Daoy (cell line): ENCODE measurements at places on chromosomes 3 and 15.

DNA sequence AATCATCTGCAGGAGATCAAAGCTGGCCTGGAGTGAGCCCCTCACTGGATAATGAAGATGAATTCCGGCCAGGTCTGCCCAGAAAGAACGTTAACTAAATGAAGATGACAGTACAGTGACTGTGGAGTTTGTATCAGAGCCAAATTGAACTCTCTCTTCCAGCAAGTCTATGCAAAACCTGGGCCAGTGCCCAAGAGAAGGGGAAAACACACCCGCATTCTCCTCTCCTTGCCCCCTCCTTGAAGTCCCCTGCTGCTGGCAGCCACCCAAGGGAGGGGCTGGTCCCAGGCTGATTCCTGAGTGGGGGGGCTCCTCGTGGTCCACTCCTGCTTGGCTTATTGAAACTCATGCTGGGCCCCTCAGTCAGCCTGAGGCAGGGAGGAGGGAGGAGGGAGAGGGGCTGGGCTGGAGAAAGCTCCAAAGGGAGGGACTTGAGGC, 155.7 kb downstream of the RAB11A start:
- DNase-seq = peak; percentile 27

- no peak for DNase-seq
Measured at GRCh38 chr15:98909968-98910885, 97.4 kb downstream of the PGPEP1L start.

DNA sequence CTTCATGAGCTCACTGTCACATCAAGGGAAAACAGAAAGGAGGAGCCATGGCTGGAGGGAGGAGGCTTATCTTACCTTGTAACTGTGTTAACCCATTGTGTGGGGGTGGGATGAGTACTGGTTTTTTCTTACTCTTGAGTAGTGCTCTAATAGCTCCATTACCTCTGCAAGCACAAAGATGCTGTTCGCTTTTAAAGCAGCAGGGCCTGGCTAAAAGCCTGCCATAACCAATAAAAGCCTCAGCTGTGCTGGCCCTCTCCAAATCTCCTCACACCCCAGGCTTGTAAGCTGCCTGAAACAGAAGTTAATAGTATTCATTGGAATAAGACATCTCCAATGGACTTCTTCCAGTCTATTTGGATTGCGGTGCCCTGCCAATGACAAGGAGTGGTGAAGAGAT, 544.1 kb downstream of the TUSC7 start:
- no peak for DNase-seq

- DNase-seq = peak; percentile 28
Measured at GRCh38 chr3:130425484-130425883, 80.0 kb downstream of the COL6A5 start.

- no peak for DNase-seq
Measured at GRCh38 chr3:86029590-86029989, 961.4 kb downstream of the VGLL3 start.

DNA sequence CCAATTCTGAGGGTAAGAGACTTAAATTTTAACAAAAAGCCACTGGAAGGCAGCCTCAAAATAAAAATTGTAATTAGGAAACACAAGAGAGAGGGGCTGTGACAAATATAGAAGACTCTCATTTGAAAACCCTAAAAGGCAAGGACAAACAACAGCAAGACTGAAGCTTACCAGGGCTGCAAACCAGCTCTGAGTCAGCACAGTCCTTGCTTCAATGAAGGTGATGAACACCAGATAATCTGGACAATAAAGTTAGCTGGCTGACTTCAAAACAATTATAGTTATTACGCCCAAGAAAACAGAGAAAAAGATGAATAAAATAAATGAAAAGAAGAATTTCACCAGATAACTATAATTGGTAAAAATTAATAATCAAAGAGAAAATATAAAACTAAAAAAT, 149.3 kb upstream of the NSMCE3 start:
- no peak for DNase-seq

DNA sequence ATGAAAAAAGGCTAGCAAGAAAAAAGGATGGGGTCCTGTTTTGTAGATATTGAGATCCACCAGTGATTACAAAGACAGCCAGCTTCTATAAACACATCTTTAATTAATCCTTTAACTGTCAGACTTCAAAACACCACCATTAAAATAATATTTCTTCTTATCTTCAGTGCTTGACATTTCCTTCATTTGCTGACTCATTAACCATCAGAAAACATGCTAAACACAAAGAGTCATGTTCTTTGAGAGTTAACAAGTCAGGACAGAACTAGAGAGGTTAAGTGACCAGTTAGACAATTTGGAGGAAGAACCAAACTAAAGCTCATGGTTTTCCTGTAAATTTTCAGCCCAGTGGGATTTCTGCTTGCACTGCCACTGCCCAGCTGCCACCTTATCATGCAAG, 111.4 kb downstream of the MEIS2 start:
- DNase-seq = no peak

- DNase-seq = no peak
Measured at GRCh38 chr3:50950591-50950990, 275.9 kb downstream of the DOCK3 start.

- no peak for DNase-seq
Measured at GRCh38 chr15:39235084-39235795, 345.6 kb upstream of the THBS1 start.

- no peak for DNase-seq
Measured at GRCh38 chr3:39721076-39721475, 88.3 kb upstream of the MYRIP start.

GRCh38 chr3:70890020-70890394, 577.6 kb upstream of the MDFIC2 start:
- DNase-seq = no peak

DNA sequence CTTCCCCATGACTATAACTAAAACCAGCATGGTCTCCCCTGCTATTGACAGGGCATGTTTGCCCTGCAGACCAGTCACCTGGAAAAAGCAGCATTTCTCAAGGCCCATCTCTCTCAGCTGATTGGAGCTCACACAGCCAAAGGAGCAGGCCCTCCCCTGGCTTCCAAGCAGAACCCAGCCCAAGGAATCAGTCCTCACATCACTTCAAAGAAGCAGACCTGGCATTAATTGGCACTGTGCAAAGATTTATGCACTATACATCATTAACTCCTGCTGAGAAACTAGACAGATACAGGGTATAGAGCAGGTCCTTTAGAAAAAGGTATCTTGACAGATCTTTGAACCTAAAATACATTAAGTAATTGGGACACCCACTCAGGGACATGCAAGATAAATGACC, 323.8 kb upstream of the PPP2R3A start:
- no peak for DNase-seq

GRCh38 chr15:57609805-57610529, 18.3 kb downstream of the MYZAP start:
- peak; percentile 90 for DNase-seq

GRCh38 chr15:74252291-74252690, 16.2 kb downstream of the CCDC33 start:
- peak; percentile 56 for DNase-seq

DNA sequence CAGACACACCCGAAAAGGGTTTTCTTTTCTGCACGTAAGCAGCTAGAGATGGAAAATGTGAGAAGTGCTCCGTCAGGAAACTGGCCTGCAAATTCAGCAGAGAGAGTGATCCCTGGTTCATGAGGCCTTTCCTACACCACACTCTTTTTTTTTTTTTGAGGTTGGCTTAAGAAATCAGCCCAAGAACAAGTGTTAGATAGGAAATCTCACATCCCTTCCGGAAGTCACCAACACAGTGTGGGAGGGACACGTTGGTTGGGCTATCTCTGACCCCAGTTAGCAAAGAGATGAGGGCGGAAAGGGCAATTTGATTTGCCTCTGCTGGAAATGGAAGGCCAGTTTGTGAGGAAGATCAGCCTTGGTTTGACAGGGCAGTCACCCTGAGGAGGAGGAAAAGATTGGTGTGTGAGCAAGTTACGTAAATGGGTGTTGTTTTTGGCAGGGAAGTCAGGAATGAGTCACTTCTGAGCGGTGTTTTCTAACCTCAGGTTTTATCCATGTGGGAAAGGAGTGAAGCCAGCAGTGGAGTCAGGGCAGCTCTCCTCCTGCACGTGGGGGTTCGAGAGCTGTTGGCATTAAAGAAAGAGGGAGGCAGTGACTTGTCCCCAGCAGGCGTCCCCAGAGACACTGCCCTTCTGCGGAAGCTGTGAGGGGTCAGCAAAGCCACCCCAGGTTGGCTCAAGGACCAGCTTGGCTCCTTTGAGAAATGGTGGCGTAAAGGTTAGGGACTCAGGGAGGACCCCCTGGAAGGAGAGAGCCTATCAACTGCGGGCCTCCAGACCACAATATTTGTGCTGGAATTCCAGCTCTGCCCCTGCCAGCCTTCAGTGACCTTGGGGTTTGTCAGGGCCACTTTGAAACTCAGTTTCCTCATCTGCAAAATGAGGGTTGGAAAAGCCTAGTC, 237.6 kb upstream of the BHLHE40 start:
- peak; percentile 94 for DNase-seq

DNA sequence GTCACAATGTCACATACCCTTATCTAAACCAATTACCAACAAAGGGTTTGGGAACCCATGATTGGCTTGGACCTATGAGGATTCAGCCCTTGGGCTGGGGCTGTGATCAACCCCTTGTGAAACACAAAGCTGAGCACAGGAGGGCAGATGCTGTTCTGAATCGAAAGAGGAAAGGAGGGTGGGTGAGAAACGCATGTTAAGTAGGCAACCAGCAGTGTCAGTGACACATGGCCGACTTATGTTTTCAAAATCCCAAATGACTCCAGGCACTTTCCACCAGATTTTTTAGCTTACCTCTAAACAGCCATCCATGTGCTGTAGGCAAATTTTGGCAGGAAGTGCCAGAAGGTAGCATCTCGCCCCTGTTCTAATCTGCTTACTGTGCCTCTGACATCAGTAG, 34.1 kb upstream of the KLHL25 start:
- DNase-seq = no peak

GRCh38 chr3:88003115-88003755, 55.6 kb downstream of the CGGBP1 start:
- DNase-seq = peak; percentile 13

- no peak for DNase-seq
Measured at GRCh38 chr3:73045391-73045790, 16.1 kb upstream of the EBLN2 start.

GRCh38 chr3:170487031-170487430, 68.4 kb downstream of the CLDN11 start:
- DNase-seq = no peak

DNA sequence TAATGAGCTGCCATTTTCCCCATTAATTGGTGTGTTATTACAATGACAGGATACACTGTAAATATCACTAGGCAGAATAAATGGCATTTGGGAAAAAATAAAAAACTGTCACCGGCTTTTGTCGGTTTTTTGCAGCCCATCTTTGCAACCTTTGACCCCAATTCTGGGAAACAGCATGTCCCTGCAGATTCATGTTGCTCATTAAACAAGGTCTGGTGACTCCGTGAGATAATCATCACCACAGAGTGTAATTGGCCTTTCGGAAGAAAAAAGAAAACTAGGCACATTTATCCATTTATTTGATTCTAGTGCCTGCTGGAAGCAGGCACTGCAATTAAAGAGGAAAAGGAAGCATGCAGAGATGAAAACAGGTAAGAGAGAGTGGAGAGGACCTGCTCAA, 64.5 kb downstream of the TRAT1 start:
- DNase-seq = no peak

DNA sequence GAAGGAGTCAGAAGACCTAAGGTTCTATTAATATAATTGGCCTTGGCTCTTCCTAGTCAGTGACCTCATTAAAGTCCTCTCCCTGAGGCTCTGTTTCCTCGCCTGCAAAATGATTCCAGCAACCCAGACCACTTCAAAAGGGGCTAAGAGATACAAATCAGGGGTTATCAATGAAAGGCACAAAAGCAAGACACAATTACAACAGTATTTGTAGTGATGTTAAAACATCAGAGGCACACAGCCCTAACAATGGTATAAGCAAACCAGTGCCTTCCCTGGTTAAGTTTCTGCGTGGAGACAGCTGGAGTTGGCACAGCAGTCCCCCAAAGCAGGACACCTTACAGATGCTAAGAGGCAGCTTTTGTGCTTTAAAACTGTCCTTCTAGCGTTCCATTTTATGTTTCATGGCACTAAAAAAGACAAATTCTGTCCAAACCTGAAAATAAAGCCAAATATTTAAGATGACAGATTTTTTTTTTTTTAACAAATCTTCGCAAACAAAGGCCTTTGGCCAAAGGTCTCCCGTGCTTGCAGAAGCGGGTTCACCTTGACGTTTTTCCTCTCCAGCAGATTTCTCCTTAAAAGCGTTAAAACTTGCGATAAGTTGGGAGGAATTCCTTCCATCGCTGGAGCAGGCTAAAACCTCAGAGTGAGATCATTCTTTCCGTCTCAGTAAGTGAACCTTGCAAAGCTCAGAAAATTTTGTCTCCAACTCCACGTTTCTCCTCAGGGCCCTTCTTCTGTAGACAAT, 999 bp downstream of the ZNF280D start:
- peak; percentile 37 for DNase-seq

- no peak for DNase-seq
Measured at GRCh38 chr15:57921371-57921770, 144.1 kb downstream of the ALDH1A2 start.

DNA sequence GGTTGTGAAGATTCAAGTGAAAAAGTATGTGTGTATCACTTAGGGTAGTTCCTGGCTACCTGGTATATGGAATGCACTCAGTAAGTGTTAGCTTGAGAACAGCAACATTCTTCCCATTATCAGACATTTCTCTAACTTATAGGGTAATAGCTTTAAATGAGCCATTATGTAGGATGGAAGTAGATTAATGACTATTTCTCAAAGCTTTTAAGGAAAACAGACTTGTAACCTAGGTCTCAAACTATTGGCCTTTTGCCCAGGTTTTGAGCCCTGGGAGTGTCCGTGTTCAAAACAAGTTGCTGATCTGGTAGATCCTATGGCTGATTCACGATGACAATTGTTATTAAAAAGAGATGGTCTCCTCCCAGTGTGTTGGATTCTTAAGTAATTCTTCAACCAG, 129.1 kb upstream of the UMPS start:
- no peak for DNase-seq

DNA sequence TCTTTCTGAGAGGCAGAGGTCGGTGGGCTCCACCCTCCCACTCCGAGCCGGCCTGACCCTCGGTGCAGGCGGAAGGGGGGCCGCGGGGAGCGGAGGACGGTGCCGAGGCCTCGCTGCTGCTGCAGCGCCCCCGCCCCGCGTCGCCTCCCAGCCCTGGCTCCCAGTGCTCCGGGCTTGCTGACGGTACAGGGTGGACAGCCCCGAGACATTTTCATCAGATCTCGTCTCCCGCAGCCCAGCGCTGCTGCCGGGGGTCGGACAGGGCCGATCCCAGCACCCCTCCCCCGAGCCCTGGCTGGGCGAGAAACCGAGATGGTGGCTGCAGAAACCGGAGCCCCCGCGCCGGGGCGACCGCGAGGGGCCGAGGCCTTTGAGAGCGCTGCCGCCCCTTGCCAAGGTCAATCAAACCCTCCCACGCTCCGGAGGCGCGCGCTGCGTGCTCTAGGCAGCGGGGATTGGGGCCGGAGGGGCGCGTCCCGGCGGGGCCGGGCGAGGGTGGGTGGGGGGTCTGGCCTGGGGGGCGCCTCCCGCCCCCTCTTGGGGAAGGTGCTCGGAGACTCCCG, 42.5 kb downstream of the EPHB3 start:
- DNase-seq = no peak

GRCh38 chr3:72727726-72728125, 120.5 kb downstream of the SHQ1 start:
- no peak for DNase-seq
